WTC11 (cell line): ENCODE measurements at places on chromosomes 3 and 15. TPM values are rescaled to one million over a fixed set of nuclear protein-coding genes. Genes with fewer than 3 reads are reported as not detected.
A peak's percentile ranks its signal among the peaks of the same experiment; 100 is the strongest.

IREB2 gene
- 86.0 to 89.5 TPM (median 89.3 TPM) in 3 replicates for total RNA-seq

PPP1R14D gene
- total RNA-seq: 0.25 TPM in 1 of 3 replicates, not detected in the others

CD276 gene
- 146 to 153 TPM (median 150 TPM) in 3 replicates for total RNA-seq

DNA sequence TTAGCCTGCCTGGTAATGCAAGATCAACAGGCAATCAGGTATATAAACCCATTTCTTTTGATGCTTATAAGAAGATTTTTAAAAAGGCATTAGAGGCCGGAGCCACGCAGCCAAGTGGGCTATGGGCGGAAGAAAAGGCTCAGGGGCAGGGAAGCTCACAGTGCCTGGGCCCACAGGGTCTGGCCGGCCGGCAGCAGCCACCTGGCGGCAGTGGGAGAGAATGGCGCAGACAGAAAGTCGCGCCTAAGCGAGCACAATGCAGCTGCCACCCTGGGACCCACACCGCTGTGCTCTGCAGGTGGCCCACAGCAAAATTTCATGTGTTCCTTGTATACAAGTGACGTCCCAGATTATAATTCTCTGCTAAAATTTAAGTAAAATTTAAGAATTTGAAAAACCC lies 448.6 kb upstream of the RASGRP1 start:
- DNase-seq: no peak

DNA sequence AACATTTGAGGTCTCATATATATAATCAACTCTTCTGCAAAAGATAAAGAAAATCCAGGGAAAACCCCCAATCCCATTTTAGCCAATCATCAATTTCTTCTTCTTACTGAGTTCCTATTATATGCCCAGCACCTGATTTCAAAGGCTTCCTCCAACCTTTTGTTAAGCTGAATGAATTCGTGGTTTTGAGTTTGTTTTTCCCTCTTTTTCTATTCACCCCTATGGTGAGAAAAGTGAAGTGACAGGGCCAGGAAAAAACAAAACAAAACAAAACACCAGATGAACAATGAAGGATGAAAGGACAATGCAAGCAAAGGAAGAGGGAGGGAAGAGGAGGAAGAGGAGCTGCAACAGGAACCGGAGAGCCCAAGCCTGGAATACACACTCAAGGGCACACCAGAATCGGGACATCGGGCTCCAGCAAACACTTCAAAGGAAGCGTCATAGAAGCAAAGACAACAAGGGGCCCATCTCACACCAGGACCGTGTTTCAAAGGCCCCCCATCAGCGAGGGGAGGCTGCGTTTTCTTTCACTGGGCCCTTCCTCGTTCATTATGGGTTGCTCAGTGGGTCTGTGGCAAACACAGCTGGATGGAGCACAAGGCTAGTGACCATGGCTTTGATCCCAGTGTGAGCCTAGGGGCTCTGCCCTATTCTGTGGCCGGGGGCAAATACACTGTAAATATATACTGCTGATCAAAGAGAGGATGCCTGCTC lies 50.2 kb downstream of the VGLL4 start:
- no peak for DNase-seq

- DNase-seq: no peak
These were observed 82.2 kb upstream of the BOC start for GRCh38 chr3:113129168-113129567.

GRCh38 chr15:101578443-101578894 lies 73.7 kb downstream of the TM2D3 start:
- DNase-seq: peak; percentile 61

TAGLN3 gene
- total RNA-seq: 2.8 to 3.3 TPM (median 2.8 TPM) in 3 replicates

GRCh38 chr15:60672400-60672799 lies 193.5 kb upstream of the ICE2 start:
- no peak for DNase-seq

DNA sequence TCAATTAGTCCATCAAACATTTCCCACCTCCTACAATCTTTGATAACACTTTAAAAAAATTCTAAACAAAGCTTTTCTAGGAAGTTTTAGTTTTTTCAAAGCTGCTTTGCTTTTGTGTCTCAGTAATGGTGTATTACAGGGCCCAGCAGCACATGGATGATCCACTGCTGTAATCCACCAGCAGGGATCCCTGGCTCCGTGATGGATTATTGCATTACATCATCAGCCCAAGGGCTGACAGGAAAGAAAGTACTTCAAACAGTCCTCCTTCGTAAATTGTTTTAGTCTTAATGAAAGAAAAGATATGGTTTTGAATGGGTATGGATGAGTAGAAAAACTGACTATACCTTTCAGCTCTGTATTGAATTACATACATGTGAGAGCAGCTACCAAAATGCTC lies 688.9 kb upstream of the NAALADL2 start:
- DNase-seq: no peak

- no peak for DNase-seq
These were observed 80.1 kb downstream of the SETD2 start for GRCh38 chr3:47083786-47084185.

KBTBD13 gene
- 0.05 TPM in 1 of 3 replicates, not detected in the others for total RNA-seq

DNA sequence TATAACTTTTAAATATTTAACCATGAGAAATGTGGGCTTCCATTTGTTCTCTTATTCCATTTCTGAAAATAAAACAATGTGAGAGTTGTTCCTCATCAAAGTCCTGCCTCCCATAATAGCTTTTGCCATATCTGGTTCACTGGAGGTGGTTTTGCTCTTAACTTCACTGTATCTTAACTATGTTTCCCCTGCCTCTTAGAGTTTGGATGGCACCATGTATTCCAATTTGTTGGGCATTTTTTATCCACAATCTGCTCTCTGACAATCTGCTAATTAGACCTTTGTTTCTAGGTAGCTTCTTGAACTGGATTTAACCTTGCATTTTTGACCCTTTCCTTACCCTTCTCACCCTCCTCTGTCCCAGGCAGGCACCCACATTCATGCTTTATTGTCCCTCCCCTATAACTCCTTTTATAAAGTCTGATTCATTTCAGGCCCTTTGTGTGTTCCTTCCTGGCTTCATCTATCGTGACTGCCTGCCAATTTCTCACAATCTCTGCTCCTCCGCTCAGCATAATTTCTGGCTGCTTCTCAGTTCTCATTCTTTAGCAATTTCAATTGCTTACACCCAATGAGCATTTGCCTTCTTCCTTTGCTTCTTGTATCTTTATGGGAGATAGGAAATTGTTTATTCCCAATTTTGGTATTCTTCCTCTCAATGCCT lies 144.2 kb upstream of the ARHGEF26 start:
- no peak for DNase-seq

TWF2 gene
- total RNA-seq: 60.8 to 71.1 TPM (median 66.3 TPM) in 3 replicates

DNA sequence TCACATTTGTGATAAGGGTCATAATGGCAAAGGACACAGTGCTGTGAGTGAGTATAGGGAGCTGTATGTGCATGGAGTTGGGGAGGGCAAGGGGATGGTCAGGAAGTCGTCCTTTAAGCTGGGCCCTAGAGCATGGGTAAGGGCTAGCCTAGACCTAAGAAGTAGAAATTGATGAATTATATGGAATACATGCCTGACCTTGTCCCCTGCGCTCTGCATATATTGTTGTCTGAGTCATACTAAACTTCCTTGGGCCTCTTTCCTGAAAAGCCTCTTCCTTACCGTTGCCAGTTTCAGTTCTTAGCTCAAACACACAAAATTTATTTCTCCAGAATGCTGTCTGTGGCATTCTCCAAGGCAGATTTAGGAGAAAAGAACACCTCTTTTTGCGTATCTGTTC lies 4.6 kb downstream of the SNRK start:
- DNase-seq: no peak

NDUFB5 gene
- total RNA-seq: 95.6 to 114 TPM (median 104 TPM) in 3 replicates

- DNase-seq: no peak
These were observed 16.7 kb upstream of the TBL1XR1 start for GRCh38 chr3:177213801-177214535.

- no peak for DNase-seq
These were observed 19.6 kb upstream of the RNU6-1 start for GRCh38 chr15:67859331-67859946.

DNA sequence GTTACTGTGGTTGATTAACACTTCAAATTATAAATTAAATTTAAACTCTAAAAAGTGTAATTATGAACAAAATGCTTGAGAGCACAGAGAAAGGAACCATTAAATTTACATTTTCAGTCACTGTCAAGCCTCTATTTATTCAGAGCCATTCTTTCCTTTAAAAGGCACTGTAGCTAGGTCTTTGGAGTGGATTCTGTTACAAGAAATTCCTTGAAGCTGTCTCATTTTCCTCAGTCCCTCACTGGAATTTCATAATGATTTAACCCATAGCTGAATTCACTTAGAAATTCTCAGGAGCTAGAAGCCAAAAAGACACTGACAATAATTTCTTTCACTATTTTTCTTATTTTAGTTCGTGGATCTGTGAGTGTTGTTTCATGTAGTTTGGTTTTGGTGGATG lies 81.2 kb upstream of the TCF12 start:
- no peak for DNase-seq

GRCh38 chr15:48680841-48681240 lies 35.3 kb upstream of the FBN1 start:
- no peak for DNase-seq

- DNase-seq: no peak
These were observed 32.4 kb upstream of the ALCAM start for GRCh38 chr3:105334138-105334882.

TUSC7 gene
- not detected in 3 replicates for total RNA-seq

CYP1A2 gene
- 0.07 TPM in 1 of 3 replicates, not detected in the others for total RNA-seq

DNA sequence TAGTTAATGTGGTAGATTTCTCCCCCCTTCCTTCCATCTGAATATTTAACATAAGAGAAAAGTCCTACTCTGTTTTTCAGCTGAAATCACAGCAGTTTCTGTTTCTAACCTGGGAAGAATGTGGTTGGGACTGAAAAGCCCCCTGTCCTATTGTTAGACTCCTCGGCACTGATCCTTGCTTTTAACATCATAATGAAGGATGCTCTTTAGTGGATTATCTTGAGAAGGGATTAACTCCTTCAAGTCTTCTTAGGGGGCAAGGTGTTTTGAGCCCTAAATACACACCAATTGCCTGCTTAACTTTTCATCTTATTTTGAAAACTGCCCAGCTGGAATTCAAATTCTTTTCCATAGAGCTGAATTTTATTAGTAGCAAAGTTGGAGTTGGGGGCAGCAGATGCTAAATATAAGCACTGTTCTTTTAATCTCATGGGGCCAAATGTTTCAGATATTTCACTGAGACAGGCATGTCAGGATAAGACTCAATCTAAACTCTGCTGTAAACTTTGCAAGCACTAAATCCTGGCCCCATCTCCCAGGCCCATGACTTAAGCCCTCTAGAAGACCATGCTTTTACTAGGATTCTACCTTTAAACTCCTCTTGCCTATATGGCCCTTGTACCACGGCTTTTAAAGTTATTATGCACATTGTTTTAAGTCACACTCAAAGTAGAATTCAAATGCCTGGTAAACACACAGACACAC lies 243.2 kb upstream of the NR2F2 start:
- DNase-seq: no peak

C3orf20 gene
- not detected in 3 replicates for total RNA-seq

- no peak for DNase-seq
These were observed 51.9 kb downstream of the EPHB1 start for GRCh38 chr3:134846911-134847317.

PRSS50 gene
- total RNA-seq: 0.70 to 1.4 TPM (median 1.2 TPM) in 3 replicates

PLA2G4B gene
- 5.5 to 11.0 TPM (median 7.9 TPM) in 3 replicates for total RNA-seq

- no peak for DNase-seq
These were observed 399.5 kb upstream of the CNTN3 start for GRCh38 chr3:75014008-75014407.

GRCh38 chr3:37129871-37130270 lies 44.5 kb downstream of the LRRFIP2 start:
- DNase-seq: no peak

DNA sequence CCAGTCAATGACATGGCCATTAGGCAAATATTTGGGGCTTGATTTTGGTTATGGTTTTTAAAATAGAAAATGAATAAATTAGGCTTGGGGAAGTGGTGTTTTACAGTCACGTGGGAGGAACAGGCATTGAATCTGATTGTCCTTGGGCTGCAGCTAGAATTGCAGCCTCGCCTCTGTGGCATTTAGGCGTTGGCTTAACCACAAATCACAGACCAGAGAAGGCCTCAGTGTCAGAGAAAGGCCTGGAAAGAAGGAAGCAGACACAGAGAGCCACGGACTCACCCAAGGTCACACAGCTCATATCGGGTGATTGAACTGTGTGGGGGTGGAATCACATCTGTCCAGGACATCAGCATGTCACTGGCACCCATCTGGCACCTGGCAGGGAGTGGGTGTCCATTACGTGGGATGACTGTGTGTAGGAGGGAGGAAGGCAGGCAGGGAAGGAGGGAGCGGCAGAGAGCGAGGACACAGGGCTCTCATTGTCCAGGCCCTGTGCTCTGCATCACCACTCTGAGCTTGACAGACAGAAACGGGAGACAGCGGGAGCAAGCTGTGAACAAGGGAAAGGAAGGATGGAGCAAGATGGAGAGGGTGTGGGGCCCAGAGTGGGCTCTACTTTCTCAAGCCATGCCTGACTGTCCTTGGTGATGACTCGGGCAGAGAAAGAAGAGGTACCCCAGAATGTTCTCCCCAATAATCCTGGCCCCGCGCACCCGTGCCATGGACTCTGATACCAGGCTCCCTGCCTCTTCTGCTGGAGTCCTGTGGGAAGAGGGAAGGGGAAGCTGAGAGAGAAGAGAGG lies 186.4 kb downstream of the FAM43A start:
- DNase-seq: no peak

- DNase-seq: peak; percentile 63
These were observed 827 bp downstream of the WNT5A start for GRCh38 chr3:55486101-55486856.

DNA sequence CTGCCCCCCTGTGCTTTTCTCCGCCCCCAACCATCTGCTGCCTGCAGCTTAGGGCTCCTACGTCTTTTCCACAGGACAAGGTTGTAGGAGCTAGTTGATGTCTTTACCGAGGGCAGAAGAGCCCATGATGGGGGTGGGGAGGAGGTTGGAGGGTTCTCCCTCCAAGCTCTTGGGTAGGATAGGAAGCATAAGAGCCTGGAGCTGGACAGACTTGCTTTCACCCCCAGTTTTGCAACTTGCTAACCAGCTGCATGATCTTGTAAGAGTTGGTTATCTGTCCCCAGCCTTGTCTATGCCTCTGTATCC lies 856 bp downstream of the ABCF3 start:
- no peak for DNase-seq

CHDH gene
- total RNA-seq: 9.5 to 11.7 TPM (median 10.6 TPM) in 3 replicates

ECT2 gene
- 80.9 to 97.7 TPM (median 84.3 TPM) in 3 replicates for total RNA-seq

- no peak for DNase-seq
These were observed 111.2 kb downstream of the CHSY1 start for GRCh38 chr15:101140697-101141065.

- DNase-seq: peak; percentile 42
These were observed 684 bp downstream of the TNFAIP8L3 start for GRCh38 chr15:51093839-51094605.

GRCh38 chr3:42780892-42781700 lies 8.0 kb upstream of the CCDC13 start:
- DNase-seq: no peak
